Naive B cell (primary cell): ENCODE measurements at places on chromosomes 6 and 20.

- peak; percentile 96 for DNase-seq
Measured at GRCh38 chr6:30721198-30722024, 1.3 kb downstream of the TUBB start.

GRCh38 chr6:30570740-30571074 lies 535 bp upstream of the ABCF1 start:
- no peak for DNase-seq

- no peak for DNase-seq
Measured at GRCh38 chr6:95649451-95649850, 72.1 kb downstream of the MANEA start.

- no peak for DNase-seq
Measured at GRCh38 chr20:62655282-62656196, 13.2 kb downstream of the SLCO4A1 start.

DNA sequence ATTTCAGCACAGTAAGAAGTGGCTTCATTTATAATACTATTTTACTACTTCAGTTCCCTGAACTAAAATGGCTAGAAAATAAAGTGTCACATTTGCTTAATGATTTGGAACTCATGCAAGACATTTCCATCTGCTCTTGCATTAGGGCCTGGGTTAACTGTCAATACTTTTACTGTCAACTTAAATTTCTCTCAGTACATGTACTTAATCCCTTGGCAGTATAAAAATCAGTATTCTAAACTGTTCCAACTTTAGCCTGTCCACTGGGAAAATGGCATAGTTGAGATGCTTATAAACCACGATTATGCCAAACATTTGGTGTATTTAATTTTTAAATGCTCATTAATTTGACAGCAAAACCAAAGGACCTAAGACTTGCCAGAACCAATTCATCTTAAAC lies 154.5 kb downstream of the ASCC3 start:
- no peak for DNase-seq
